CD4-positive, alpha-beta T cell treated with Interleukin-15 for 1 hour (primary cell): ENCODE measurements at places on chromosomes 16 and 17.
A peak's percentile ranks its signal among the peaks of the same experiment; 100 is the strongest.

- DNase-seq, result no peak
Measured at GRCh38 chr16:84292011-84292410, 2.7 kb upstream of the WFDC1 start.

DNA sequence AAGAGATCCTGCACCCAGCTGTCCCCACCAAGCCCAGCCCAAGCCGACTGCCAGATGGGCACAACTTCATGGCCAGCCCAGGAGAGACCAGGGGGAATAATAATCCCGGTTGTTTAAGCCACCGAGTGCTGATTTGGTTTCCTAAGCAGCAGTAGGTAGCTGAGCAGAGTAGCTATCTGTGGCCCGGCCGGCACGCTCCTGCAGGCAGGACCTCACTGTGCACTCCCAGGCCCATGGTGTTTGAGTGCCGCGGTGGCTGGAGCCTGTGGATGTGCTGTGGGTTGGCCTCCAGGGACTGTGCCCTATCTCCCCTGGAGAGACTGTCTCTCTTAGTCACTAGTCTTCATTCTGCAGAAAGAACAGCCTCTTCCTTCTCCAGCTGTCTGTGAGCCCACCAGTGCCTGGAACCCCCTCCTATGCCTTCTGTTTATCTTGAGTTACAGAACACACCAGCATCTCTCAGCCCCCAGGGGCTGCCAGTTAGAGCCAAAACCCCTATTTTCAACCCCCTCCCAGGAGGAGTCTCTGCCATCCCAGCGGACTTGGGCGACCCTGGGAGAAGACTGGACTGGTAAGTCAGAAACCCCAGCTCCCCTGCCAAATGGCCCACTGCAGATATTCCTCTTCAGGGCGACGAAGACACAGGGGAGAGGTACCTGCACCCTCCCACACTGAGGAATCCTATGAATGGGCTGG, 152.0 kb downstream of the SDK2 start:
- no peak for DNase-seq

GRCh38 chr17:65532101-65532890, 29.2 kb downstream of the AXIN2 start:
- no peak for DNase-seq

GRCh38 chr16:84055801-84056634, 13.4 kb upstream of the SLC38A8 start:
- DNase-seq, result no peak

DNA sequence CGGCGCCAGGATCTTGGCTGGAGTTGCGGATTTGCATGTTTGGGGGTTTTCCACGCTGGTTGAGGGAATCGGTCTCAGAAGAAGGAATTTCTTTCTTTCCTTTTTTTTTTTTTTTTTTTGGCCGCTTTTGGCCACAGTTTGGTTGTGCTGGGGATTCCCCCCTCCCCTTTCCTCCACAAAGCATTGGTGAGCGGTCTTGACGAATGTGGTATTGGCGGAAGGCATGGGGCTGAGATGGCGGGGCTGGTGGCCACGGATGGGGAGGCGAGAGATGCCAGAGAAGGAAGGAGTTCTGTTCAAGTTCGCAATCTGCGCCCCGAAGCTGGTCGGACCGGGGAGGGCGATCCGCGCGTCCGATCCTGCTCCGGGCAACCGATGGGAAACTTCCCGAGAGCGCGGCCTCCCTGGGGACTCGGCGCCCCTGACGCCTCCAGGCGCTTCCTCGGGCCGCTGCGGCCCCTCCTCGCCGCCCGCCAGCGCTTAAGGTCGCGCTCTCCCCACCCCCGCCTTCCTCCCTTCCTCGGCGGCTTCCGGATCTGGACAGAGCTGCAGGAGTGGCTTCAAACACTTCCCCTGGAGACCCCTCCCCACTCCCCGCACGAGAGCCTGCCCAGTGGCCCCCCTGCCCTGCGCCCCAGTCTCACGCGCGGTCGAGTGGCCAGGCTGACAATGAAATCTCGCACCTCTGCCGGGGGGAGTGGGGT, 43.2 kb downstream of the RAI1 start:
- peak; percentile 24 for DNase-seq
